Type B pancreatic cell (in vitro differentiated cells): ENCODE measurements at places on chromosomes 13 and 19. TPM values are rescaled to one million over a fixed set of nuclear protein-coding genes. Genes with fewer than 3 reads are reported as not detected.

GRCh38 chr19:7267792-7268704 lies 26.2 kb downstream of the INSR start:
- DNase-seq, result no peak
- H3K27ac ChIP-seq, result peak overlapping the region; percentile 67
- peaks cover 45% of the 10 kb centered on the region for H3K36me3 ChIP-seq
- no peaks in the 10 kb centered on the region for H3K27me3 ChIP-seq

GRCh38 chr19:15871570-15871969 lies 26.3 kb downstream of the CYP4F2 start:
- no peaks in the 10 kb centered on the region for H3K4me1 ChIP-seq
- H3K4me3 ChIP-seq, result no peak overlapping the region
- no peaks in the 10 kb centered on the region for H3K36me3 ChIP-seq
- no peak overlapping the region for H3K27ac ChIP-seq

GRCh38 chr13:78601124-78601873 lies 2.1 kb downstream of the POU4F1 start:
- H3K36me3 ChIP-seq, result no peaks in the 10 kb centered on the region
- H3K27me3 ChIP-seq, result peaks cover 91% of the 10 kb centered on the region
- DNase-seq, result no peak
- H3K4me3 ChIP-seq, result peak overlapping the region; percentile 65
- H3K27ac ChIP-seq, result no peak overlapping the region

Gene KLK7
- 0.36 TPM in 1 of 2 replicates, not detected in the other for total RNA-seq

Gene OR10H2
- not detected in 2 replicates for total RNA-seq

Gene TMC4
- total RNA-seq, result 24.2 and 42.1 TPM in 2 replicates

DNA sequence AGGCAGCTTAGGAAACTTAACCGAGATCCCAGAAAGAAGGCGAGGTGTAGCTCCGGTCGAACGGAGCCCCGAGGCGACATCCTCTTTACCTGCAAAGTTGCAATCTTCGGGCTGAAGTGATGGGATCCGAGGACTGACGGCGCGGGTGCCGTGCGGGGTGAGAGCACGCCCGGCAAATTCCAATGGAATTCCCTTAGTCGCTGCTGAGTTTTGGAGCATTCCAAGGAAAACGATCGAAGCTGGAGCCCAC lies 141 bp downstream of the TRPC4 start:
- no peaks in the 10 kb centered on the region for H3K36me3 ChIP-seq
- H3K4me3 ChIP-seq, result peak overlapping the region; percentile 94
- H3K27me3 ChIP-seq, result peaks cover 45% of the 10 kb centered on the region
- H3K4me1 ChIP-seq, result peaks cover 17% of the 10 kb centered on the region

DNA sequence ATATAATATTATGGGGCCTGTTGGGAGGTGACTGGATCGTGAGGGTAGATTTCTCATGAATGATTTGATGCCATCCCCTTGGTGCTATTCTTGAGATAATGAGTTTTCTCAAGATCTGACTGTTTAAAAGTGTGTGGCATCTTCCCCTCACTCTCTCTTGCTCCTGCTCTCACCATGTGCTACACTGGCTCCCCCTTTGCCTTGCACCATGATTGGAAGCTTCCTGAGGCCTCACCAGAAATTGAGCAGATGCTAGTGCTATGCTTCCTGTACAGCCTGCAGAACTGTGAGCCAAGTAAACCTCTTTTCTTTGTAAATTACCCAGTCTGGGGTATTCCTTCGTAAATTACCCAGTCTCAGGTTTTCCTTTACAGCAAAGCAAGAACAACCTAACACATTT lies 1.8 kb upstream of the ZNF599 start:
- peaks cover 13% of the 10 kb centered on the region for H3K27me3 ChIP-seq
- H3K4me3 ChIP-seq, result no peak overlapping the region
- H3K27ac ChIP-seq, result no peak overlapping the region
- H3K36me3 ChIP-seq, result peaks cover 5% of the 10 kb centered on the region
- DNase-seq, result no peak
- H3K4me1 ChIP-seq, result peaks cover 13% of the 10 kb centered on the region

GRCh38 chr19:33683881-33684537 lies 62.3 kb downstream of the CHST8 start:
- H3K27ac ChIP-seq, result peak overlapping the region; percentile 87
- peaks cover 4% of the 10 kb centered on the region for H3K4me1 ChIP-seq
- peak overlapping the region; percentile 78 for H3K4me3 ChIP-seq
- peaks cover 59% of the 10 kb centered on the region for H3K27me3 ChIP-seq
- no peaks in the 10 kb centered on the region for H3K36me3 ChIP-seq
- DNase-seq, result no peak

Gene SOX1
- total RNA-seq, result 0.17 and 1.3 TPM in 2 replicates

DNA sequence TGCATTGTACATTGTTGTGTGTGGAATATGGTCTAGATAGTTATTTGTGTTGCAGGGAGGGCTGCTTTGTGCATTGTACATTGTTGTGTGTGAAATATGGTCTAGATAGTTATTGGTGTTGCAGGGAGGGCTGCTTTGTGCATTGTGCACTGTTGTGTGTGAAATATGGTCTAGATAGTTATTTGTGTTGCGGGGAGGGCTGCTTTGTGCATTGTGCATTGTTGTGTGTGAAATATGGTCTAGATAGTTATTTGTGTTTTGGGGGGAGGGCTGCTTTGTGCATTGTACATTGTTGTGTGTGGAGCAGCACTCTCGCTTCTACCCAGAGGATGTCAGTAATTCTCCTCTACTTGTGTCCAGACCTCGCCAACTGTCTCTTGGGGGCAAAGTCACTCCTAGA lies 36.3 kb upstream of the ZNF835 start:
- no peaks in the 10 kb centered on the region for H3K36me3 ChIP-seq
- no peak overlapping the region for H3K4me3 ChIP-seq
- DNase-seq, result no peak
- no peaks in the 10 kb centered on the region for H3K27me3 ChIP-seq

Gene TPTE2
- not detected in 2 replicates for total RNA-seq

DNA sequence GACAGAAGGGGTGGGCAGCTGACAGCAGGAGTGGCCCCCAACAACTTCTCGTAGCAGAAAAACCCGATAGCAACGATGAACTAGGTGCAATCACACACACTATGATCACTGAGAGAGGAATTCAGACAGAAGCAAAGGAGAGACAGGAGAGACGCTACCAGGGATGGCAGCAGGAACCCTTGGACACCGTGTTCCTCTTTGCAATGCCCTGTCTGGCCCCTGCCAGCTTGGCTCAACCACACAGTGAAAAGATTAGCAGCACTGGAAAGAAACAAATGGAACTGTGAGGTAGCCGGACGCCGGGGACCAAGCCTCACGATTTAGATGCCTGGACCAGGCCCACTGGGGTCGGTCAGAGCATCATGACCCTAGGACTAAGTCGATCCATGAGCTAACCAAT lies 23.6 kb downstream of the DCAF15 start:
- H3K4me3 ChIP-seq, result no peak overlapping the region
- DNase-seq, result no peak
- H3K4me1 ChIP-seq, result peaks cover 7% of the 10 kb centered on the region
- H3K36me3 ChIP-seq, result peaks cover 12% of the 10 kb centered on the region
- H3K27me3 ChIP-seq, result no peaks in the 10 kb centered on the region

Gene CD177
- total RNA-seq, result 0.29 TPM in 1 of 2 replicates, not detected in the other

GRCh38 chr19:13902993-13903555 lies 2.8 kb downstream of the BRME1 start:
- no peaks in the 10 kb centered on the region for H3K4me1 ChIP-seq
- no peaks in the 10 kb centered on the region for H3K27me3 ChIP-seq
- no peaks in the 10 kb centered on the region for H3K36me3 ChIP-seq
- no peak for DNase-seq
- H3K27ac ChIP-seq, result no peak overlapping the region

- H3K36me3 ChIP-seq, result peaks cover 57% of the 10 kb centered on the region
- H3K4me3 ChIP-seq, result no peak overlapping the region
- DNase-seq, result no peak
- peak overlapping the region; percentile 40 for H3K27ac ChIP-seq
- no peaks in the 10 kb centered on the region for H3K27me3 ChIP-seq
Observed at GRCh38 chr13:79398915-79399314, 7.1 kb downstream of the RBM26 start.

Gene SLC25A41
- 1.0 and 1.1 TPM in 2 replicates for total RNA-seq

Gene COMP
- 0.12 and 0.43 TPM in 2 replicates for total RNA-seq

- peaks cover 51% of the 10 kb centered on the region for H3K36me3 ChIP-seq
- H3K4me1 ChIP-seq, result no peaks in the 10 kb centered on the region
- no peaks in the 10 kb centered on the region for H3K27me3 ChIP-seq
- H3K27ac ChIP-seq, result peak overlapping the region; percentile 41
Observed at GRCh38 chr13:45482571-45483173, 17.9 kb downstream of the COG3 start.

GRCh38 chr13:45796426-45797235 lies 54.9 kb downstream of the SIAH3 start:
- no peak overlapping the region for H3K4me3 ChIP-seq
- DNase-seq, result no peak
- no peak overlapping the region for H3K27ac ChIP-seq
- H3K27me3 ChIP-seq, result peaks cover 20% of the 10 kb centered on the region
- H3K4me1 ChIP-seq, result peaks cover 17% of the 10 kb centered on the region

GRCh38 chr19:15259907-15260306 lies 27.7 kb upstream of the EPHX3 start:
- peaks cover 9% of the 10 kb centered on the region for H3K36me3 ChIP-seq
- DNase-seq, result no peak
- H3K4me3 ChIP-seq, result no peak overlapping the region
- H3K27ac ChIP-seq, result no peak overlapping the region

GRCh38 chr19:31583148-31583547 lies 233.9 kb upstream of the TSHZ3 start:
- H3K27me3 ChIP-seq, result peaks cover 14% of the 10 kb centered on the region
- H3K4me3 ChIP-seq, result no peak overlapping the region
- H3K27ac ChIP-seq, result no peak overlapping the region
- H3K36me3 ChIP-seq, result no peaks in the 10 kb centered on the region
- no peaks in the 10 kb centered on the region for H3K4me1 ChIP-seq
- DNase-seq, result no peak

Gene LSR
- 78.5 and 155 TPM in 2 replicates for total RNA-seq

GRCh38 chr19:53965091-53965490 lies 2.4 kb downstream of the CACNG8 start:
- no peak for DNase-seq
- H3K27ac ChIP-seq, result no peak overlapping the region

GRCh38 chr19:15813916-15814315 lies 1.5 kb downstream of the OR10H1 start:
- no peaks in the 10 kb centered on the region for H3K27me3 ChIP-seq
- H3K4me3 ChIP-seq, result no peak overlapping the region
- H3K27ac ChIP-seq, result no peak overlapping the region
- DNase-seq, result no peak
- no peaks in the 10 kb centered on the region for H3K4me1 ChIP-seq

Gene KL
- total RNA-seq, result 3.6 TPM in 2 replicates

Gene GNA15
- total RNA-seq, result 1.6 and 3.9 TPM in 2 replicates

DNA sequence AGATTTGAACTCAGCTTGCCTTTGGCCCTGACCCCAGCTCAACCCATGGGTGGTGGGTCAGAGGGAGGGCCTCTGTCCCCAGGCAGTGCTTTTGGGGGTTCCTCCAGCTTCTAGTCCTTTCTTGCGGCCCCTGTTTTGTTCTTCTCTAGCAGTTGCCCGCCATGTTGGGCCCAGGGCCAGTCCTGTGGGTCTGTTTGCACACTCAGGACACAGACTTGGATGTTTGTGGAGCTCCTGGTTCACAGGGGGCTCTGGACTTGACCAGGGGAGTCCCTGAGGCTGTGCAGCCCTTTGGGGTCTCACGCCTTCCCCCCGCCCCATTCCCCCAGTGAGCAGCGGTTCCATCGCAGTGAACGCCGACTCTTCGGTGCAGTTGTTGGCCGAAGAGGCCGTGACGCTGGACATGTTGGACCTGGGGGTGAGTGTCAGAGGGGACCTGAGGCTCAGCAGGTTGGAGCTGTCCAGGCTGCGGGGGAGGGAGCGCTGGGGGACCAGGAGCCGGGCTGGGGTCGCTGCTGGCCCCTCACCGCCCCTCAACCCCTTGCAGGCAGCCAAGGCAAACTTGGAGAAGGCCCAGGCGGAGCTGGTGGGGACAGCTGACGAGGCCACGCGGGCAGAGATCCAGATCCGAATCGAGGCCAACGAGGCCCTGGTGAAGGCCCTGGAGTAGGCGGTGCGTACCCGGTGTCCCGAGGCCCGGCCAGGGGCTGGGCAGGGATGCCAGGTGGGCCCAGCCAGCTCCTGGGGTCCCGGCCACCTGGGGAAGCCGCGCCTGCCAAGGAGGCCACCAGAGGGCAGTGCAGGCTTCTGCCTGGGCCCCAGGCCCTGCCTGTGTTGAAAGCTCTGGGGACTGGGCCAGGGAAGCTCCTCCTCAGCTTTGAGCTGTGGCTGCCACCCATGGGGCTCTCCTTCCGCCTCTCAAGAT lies 2.5 kb downstream of the ATP5F1D start:
- no peaks in the 10 kb centered on the region for H3K36me3 ChIP-seq
- peaks cover 5% of the 10 kb centered on the region for H3K4me1 ChIP-seq
- no peak for DNase-seq
- H3K4me3 ChIP-seq, result peak overlapping the region; percentile 87

GRCh38 chr19:6465006-6465405 lies 935 bp downstream of the CRB3 start:
- no peak for DNase-seq
- H3K4me1 ChIP-seq, result peaks cover 12% of the 10 kb centered on the region

- peaks cover 3% of the 10 kb centered on the region for H3K36me3 ChIP-seq
- no peaks in the 10 kb centered on the region for H3K27me3 ChIP-seq
- H3K4me1 ChIP-seq, result peaks cover 12% of the 10 kb centered on the region
- no peak for DNase-seq
Observed at GRCh38 chr13:35766663-35767062, 290.2 kb upstream of the MAB21L1 start.

Gene EEF2
- 2,827 and 2,929 TPM in 2 replicates for total RNA-seq

DNA sequence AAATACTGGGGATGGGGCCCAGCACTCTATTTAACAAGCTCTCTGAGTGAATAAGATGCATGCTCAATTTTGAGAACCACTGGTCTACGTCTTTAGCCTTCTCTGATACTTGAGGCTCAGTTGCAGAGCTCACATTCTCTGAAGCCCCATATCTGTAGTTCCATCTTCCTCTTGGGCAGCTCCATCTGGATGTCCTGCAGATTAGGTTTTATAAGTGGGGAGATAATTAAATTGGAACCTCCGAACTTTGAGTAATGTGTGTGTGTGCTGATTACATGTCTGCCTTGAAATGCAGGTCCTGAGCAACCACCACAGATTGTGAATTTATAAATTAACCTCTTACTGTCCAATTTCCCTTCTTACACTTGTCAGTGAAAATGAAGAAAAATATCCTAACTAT lies 7.2 kb upstream of the RASL11A start:
- no peak overlapping the region for H3K27ac ChIP-seq
- peaks cover 20% of the 10 kb centered on the region for H3K36me3 ChIP-seq
- H3K4me3 ChIP-seq, result no peak overlapping the region

- H3K4me3 ChIP-seq, result no peak overlapping the region
- no peaks in the 10 kb centered on the region for H3K36me3 ChIP-seq
- H3K27me3 ChIP-seq, result no peaks in the 10 kb centered on the region
- no peaks in the 10 kb centered on the region for H3K4me1 ChIP-seq
- no peak for DNase-seq
Observed at GRCh38 chr13:91540158-91540736, 141.8 kb downstream of the GPC5 start.

DNA sequence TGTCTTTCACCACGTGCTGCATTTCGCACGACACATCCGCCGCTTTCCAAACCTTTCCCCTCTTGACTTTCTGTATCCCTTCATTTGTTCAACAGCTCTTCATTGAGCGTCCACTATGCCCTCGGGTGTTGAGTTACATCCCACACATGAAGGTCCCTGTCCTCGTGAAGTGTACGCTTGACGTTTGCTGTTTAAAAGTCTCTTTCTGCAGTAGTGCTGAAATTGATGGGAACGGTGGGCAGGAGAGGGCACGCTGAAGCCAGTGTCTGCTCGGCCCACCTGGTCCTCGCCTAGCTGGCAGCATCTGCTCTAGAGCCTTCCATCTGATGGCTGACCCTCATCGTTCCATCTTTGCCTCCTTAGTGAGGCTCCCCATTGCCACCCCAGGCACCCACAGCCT lies 55.6 kb upstream of the AMER2 start:
- no peak overlapping the region for H3K4me3 ChIP-seq
- H3K4me1 ChIP-seq, result no peaks in the 10 kb centered on the region
- no peaks in the 10 kb centered on the region for H3K36me3 ChIP-seq
- H3K27me3 ChIP-seq, result peaks cover 30% of the 10 kb centered on the region
- no peak overlapping the region for H3K27ac ChIP-seq

Gene SMIM17
- 0.43 and 1.1 TPM in 2 replicates for total RNA-seq
